ENCODE measurements at places on chromosomes 13 and 19.

DNA sequence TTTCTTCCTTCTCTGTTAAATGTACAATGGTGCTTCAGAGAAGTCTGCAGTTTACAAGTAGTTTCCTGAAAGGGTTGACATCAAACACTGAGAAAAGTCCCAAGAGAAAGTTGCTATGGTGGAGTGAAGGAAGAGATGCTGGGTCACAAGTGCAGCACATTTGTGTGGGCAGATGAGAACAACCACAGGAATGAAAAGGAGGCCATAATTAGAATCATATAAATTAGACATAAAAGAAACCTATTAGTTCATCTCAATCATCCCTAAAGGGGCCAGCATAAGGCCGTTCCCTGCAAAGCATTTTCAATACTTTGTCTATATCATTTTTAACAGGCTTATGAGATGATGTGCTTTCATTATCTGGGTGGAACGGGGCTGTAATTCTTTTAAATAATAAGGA lies 359.2 kb downstream of the IRS2 start:
- DNase-seq: no peak

DNA sequence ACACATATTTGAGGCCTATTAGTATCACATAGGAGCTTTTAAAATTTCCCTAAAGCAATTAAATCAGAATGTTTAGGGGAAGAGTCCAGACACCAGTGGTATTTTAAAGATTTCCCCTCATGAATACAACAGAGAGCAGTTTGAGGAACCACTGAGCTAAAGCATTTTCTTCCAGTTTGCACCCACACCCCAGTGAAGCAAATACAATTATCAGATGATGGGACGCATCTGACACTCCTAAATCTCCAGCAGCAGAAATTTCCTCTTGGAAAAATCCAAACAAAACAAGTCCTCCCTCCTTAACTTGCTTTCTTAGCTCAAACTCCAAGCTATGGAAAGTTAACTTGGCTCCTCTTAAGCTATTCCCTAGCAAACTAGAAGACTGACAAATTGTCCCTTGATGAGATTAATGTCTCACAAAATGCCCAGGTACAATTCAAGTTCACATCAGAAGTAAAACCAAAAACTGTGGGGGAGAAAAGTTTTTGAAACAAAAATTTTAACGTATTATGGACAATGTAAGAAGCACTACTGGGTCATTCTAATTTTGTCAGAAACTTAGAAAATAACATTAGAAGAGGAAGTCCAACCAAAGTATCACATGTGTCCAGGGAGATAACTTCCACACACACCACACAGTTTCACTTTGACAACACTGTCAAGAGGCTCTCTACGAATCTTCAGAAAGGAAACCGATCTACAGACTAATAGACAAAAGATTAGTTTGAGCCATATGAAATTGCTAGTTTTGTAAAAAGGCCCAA lies 74.1 kb downstream of the ABCC4 start:
- DNase-seq: no peak

DNA sequence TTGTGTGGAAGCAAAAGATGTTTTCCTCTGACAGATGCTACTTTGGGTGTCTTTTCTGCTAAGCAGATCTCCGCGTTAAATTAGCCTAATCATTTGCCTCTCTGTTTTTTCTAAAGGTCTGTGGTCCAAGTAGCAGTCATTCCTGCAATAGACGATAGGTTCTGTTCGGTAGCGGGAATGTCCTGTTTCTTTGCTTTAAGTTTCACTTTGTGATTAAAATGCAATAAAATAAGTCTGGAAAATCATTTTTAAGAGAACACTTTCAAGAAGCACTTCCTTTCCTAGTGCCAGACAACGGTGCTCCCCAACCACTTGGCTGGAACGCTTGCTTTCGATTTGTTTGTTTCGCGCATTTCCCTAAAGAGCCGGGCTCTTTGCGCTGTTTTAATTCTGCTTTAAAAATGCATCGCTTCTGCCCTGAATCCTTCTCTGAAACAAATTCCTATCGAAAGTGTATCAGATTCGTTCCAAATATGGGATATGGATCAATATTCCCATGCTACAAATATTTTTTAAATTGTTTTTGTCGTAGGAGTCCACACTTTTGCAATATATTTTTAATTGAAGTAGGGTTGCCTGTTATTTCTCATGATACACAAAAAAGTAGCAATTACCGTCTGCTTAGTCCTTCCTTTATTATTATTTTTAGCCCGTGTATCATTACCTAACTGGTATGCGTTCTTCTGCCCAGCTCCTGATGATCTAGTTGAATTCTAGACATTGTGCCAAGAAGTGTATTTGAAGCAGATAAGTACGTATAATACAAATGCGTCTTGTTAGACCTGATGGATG lies 14.2 kb downstream of the ZIC2 start:
- no peak for DNase-seq

DNA sequence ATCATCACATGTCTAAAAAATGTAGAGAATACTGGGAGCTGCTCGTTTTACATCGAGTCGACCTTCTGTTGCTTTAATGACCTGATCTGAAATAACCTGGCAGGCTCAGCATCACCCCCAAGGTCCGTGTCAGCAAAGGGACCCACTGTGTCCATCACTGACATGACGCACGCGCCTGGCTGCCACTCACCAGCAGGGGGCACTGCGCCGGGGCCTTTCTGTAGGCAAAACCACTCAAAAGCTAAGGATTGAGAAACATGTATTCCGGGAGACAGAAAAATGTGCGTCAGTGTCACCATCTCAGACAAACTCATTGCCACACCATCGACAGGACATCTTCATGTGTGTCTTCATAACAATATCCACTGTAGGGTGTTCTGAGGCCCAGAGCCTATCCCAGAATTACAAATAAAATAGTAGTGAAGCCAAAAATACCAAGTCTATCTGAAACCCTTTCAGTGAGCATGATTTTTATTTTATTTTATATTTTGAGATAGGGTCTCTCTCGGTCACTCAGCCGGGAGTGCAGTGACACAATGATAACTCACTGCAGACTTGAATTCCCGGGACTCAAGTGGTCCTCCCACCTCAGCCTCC lies 130.3 kb upstream of the LSM14A start:
- peak; percentile 44 for DNase-seq

All from CD4-positive, alpha-beta T cell treated with Interferon gamma for 1 hour (primary cell).